Activated CD4-positive, alpha-beta T cell treated with anti-CD3 and anti-CD28 coated beads for 36 hours (primary cell): ENCODE measurements at places on chromosomes 2 and 18. TPM values are rescaled to one million over a fixed set of nuclear protein-coding genes. Genes with fewer than 3 reads are reported as not detected.

Gene VIT
- not detected for total RNA-seq

Gene SCN9A
- 0.07 TPM for total RNA-seq

Gene DOK6
- not detected for total RNA-seq

Gene ABHD1
- total RNA-seq: 0.65 TPM

Gene ITGA4
- 27.7 TPM for total RNA-seq

Gene ADRA2B
- 0.54 TPM for total RNA-seq

Gene WNT10A
- total RNA-seq: 6.0 TPM

GRCh38 chr2:21131861-21132260 is 8.1 kb downstream of the TDRD15 start:
- H3K36me3 ChIP-seq: no peaks in the 10 kb centered on the region
- no peak overlapping the region for H3K27ac ChIP-seq
- no peaks in the 10 kb centered on the region for H3K27me3 ChIP-seq
- no peaks in the 10 kb centered on the region for H3K4me1 ChIP-seq

DNA sequence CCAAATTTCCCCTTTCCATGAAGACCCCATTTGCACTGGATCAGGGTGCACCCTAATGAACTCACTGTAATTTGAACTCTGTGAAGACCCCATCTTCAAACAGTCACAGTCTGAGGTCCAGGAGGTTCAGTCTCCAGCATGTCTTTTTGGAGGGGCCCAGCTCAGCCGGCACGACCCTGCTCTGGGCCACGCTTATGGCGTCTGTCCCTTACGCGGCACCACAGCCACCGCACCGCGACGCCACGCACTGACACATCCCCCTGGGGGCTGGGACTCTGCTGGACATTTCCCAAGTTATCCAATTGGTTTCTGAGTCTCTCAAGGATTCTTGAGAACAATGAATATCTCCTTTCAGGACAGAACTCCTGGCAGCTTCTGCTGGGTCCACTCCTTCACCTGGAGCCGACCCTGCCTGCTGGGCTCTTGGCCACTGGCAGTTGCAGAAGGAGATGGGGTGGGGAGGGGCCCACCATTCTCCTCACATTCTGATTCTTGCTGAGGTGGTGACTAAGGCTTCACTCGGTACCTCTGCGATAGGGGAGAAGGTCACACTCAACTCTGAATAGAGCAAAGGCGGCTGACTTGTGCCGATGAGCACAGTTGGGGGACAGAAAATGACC is 124.0 kb downstream of the RTP5 start:
- no peaks in the 10 kb centered on the region for H3K36me3 ChIP-seq
- H3K4me3 ChIP-seq: no peak overlapping the region
- no peaks in the 10 kb centered on the region for H3K4me1 ChIP-seq
- no peak overlapping the region for H3K27ac ChIP-seq
- no peaks in the 10 kb centered on the region for H3K27me3 ChIP-seq

- H3K27ac ChIP-seq: no peak overlapping the region
- no peak overlapping the region for H3K4me3 ChIP-seq
- peaks cover 25% of the 10 kb centered on the region for H3K4me1 ChIP-seq
- no peaks in the 10 kb centered on the region for H3K36me3 ChIP-seq
- H3K27me3 ChIP-seq: no peaks in the 10 kb centered on the region
Measured at GRCh38 chr2:212727751-212728150, 189.1 kb upstream of the ERBB4 start.

DNA sequence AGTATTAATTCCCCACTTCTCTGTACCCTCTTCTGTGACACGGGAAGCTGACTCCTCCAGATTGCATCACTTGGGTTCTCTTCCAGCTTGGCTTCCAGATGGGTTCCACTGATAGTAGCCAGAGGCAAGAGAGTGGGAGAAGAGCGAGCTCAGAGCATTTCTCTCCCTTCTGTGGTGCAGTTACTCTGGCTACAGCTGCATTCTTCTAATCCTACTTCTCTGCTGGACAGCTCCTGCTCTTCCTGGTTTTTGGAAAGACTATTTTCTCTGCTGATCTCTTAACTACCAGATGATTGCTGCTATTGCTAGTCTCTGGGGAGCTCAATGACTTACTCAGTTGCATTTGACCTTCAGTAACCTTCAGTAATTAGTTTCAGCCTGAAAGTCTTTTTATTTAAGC is 187.5 kb upstream of the MAP2 start:
- no peak overlapping the region for H3K27ac ChIP-seq
- no peaks in the 10 kb centered on the region for H3K4me1 ChIP-seq
- no peak overlapping the region for H3K4me3 ChIP-seq
- H3K27me3 ChIP-seq: no peaks in the 10 kb centered on the region
- no peaks in the 10 kb centered on the region for H3K36me3 ChIP-seq

DNA sequence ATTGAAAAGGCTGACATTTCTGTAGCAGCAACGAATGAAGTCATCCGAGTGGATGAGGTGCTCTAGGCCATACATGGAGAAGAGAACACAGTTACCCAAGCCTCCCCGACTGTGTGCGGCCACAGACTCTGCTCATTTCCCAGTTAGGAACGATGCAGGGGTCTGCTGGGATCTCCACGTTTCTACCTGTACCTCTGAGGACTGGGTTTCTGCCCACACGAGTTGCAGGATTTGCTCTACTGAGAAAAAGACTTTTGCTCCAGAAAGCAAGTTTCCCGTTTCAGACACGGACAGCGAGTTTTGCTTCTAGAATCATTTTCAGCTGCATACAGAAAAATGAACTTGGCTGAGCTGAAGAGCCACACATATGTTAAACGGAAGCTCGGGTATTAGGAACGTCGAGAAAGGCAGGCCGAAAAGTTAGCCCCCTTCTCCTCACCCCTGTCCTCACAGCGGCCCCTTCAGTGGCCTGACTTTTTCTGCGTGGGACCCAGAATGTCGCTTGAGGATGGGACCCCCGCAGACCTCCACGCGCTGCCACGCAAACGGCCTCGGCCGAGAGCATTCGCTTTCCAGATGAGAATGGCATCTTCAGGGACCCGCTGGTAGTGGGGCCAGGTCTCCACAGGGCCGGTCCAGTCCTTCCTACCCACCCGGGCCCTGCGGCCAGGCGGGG is 582 bp upstream of the RAB31 start:
- no peak for DNase-seq
- H3K27ac ChIP-seq: no peak overlapping the region
- peaks cover 42% of the 10 kb centered on the region for H3K4me1 ChIP-seq
- H3K36me3 ChIP-seq: no peaks in the 10 kb centered on the region
- H3K27me3 ChIP-seq: peaks cover 69% of the 10 kb centered on the region
- H3K4me3 ChIP-seq: peak overlapping the region; percentile 39

DNA sequence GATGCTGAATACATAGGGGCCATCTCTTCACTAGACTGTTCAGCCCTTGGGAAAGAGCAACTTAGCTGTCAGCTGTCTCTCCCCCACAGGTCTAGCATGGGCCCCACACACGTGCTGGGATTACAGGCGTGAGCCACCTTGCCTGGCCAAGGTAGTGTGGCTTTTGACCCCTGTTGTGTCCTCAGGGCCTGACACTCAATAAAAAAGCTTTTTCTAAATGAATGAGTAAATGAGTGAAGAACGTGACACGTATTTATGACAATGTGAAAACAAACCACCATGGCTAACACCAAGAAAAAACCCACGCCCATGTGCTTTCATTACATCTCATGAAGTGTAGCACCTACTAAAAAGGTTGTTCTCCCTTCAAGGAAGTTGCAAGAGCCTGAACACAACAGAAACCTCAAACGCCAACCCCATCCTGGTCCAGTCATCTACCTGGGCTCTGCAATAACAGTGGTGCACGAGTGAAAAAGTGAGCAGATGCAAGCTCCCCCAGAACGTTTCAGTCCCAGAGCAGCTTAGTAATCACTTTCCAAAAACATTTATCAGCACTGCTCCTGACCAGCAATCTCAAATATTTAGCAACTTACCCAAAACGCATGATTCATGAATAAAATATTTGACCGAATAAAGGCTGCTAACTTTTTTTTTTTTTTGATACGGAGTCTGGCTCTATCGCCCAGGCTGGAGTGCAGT is 3.4 kb downstream of the WDFY1 start:
- H3K27ac ChIP-seq: peak overlapping the region; percentile 99
- peaks cover 1% of the 10 kb centered on the region for H3K27me3 ChIP-seq
- peak; percentile 90 for DNase-seq
- H3K4me3 ChIP-seq: peak overlapping the region; percentile 61

DNA sequence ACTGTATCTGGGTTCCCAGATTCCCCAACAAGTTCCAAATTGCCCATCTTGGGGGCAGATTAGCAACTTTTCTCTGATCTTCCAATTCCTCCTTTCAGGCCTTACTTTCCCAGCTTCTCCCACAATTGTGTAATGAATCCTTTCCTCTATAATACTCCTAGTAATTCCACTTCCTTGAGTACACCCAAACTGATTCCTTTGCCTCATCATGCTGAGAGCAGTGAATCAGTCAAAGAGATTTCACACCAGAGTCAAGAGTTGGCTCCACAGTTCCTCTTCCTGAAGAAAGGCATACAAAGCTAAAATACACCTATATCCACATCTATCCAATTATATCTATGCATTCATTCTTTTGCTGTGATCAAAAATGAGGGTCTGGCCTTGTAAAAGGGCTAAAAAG is 28.6 kb upstream of the DAPL1 start:
- no peak overlapping the region for H3K4me3 ChIP-seq
- peaks cover 2% of the 10 kb centered on the region for H3K27me3 ChIP-seq
- no peaks in the 10 kb centered on the region for H3K36me3 ChIP-seq
- DNase-seq: no peak

DNA sequence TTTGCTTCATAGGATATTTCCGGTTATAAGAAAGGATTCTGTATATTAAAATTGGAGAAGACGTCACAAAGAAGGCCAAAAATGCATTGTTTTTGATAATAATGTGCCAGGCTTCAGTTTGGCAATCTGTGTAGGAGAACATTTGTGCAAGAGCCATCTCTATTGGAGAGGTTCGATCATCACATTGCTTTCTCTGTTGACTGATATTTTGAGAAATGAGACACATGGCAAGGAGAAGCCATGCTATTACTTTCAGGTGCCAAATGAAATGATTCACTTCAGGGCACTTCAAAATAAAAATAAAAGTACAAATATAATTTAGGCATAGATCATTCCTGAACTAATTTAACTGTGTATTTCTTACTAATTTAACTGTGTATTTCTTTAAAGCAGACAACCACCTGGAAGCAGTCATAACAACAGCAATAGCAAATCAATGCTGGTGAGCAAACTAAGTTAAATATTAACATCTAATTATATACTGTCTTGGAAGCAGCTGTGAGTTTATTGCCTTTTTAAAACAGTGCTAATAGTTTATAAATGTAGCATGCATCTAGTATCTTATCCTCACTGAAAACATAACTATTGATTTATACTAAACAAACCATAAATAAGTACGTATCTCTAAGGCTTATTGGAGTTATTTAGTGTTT is 50.2 kb upstream of the CHST9 start:
- no peak overlapping the region for H3K4me3 ChIP-seq
- H3K27me3 ChIP-seq: no peaks in the 10 kb centered on the region
- no peaks in the 10 kb centered on the region for H3K36me3 ChIP-seq
- H3K4me1 ChIP-seq: no peaks in the 10 kb centered on the region

GRCh38 chr2:222440673-222441422 is 16.5 kb downstream of the SGPP2 start:
- no peaks in the 10 kb centered on the region for H3K4me1 ChIP-seq
- no peak overlapping the region for H3K27ac ChIP-seq
- H3K4me3 ChIP-seq: no peak overlapping the region

- H3K4me3 ChIP-seq: no peak overlapping the region
- H3K27me3 ChIP-seq: peaks cover 16% of the 10 kb centered on the region
- no peak overlapping the region for H3K27ac ChIP-seq
Measured at GRCh38 chr2:1989216-1989615, 244.9 kb upstream of the PXDN start.

GRCh38 chr18:32302806-32303205 is 113.0 kb downstream of the MEP1B start:
- H3K36me3 ChIP-seq: no peaks in the 10 kb centered on the region
- H3K27me3 ChIP-seq: peaks cover 8% of the 10 kb centered on the region
- peaks cover 2% of the 10 kb centered on the region for H3K4me1 ChIP-seq
- no peak overlapping the region for H3K4me3 ChIP-seq
- DNase-seq: no peak

GRCh38 chr18:78762753-78763152 is 216.9 kb upstream of the SALL3 start:
- no peak overlapping the region for H3K27ac ChIP-seq
- H3K27me3 ChIP-seq: no peaks in the 10 kb centered on the region
- no peaks in the 10 kb centered on the region for H3K4me1 ChIP-seq
- no peak for DNase-seq
- no peak overlapping the region for H3K4me3 ChIP-seq

DNA sequence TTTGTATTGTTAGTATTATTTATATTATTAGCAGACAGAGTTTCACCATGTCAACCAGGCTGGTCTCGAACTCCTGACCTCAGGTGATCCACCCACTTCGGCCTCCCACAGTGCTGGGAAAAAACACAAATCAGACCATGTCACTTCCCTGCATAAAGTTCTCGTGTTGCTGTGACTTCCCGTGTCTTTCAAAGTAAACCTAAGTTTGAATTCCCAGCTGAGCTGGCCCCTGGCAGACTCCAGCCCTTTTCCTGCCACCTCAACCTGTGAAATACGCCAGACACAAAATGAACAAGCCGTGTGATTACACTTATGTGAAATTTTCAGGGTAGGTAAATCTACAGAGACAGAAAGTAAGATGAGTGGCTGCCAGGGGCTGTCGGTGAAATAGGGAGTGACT is 7.9 kb downstream of the BOK start:
- H3K27me3 ChIP-seq: peaks cover 2% of the 10 kb centered on the region
- no peak for DNase-seq
- H3K27ac ChIP-seq: no peak overlapping the region
- no peaks in the 10 kb centered on the region for H3K4me1 ChIP-seq
- H3K36me3 ChIP-seq: no peaks in the 10 kb centered on the region

- no peaks in the 10 kb centered on the region for H3K27me3 ChIP-seq
- DNase-seq: peak; percentile 43
- H3K4me3 ChIP-seq: no peak overlapping the region
- H3K36me3 ChIP-seq: no peaks in the 10 kb centered on the region
- H3K27ac ChIP-seq: no peak overlapping the region
- no peaks in the 10 kb centered on the region for H3K4me1 ChIP-seq
Measured at GRCh38 chr2:5915881-5916310, 223.7 kb downstream of the SOX11 start.

GRCh38 chr2:57450170-57450569 is 596.4 kb upstream of the VRK2 start:
- no peaks in the 10 kb centered on the region for H3K36me3 ChIP-seq
- peak; percentile 15 for DNase-seq
- H3K27me3 ChIP-seq: no peaks in the 10 kb centered on the region
- no peak overlapping the region for H3K4me3 ChIP-seq
- H3K27ac ChIP-seq: no peak overlapping the region

- no peak overlapping the region for H3K4me3 ChIP-seq
- H3K4me1 ChIP-seq: peaks cover 23% of the 10 kb centered on the region
- H3K27me3 ChIP-seq: peaks cover 2% of the 10 kb centered on the region
Measured at GRCh38 chr2:239307921-239308613, 92.8 kb downstream of the HDAC4 start.

DNA sequence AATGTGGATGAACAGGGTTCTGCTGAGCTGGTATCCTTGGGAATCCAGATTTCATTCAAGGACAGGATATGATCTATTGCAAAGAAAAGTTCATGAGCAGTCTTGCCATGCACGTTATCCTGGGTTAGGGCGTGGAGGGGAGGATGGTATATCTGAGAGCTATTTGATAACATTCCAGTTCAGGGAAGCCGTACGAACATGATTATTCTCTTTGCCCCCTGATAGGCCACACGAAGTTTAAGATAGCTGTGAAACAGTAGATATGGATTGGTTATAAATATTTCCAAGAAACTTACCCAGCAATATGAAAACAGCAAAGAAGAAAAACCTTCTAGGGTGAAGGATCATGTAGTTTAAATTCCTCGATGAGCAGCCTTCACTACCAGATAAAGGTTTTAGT is 171.9 kb downstream of the LTBP1 start:
- H3K4me3 ChIP-seq: no peak overlapping the region
- no peaks in the 10 kb centered on the region for H3K36me3 ChIP-seq
- H3K27me3 ChIP-seq: peaks cover 6% of the 10 kb centered on the region
- DNase-seq: no peak
- H3K27ac ChIP-seq: no peak overlapping the region
